Caki2 (cell line): ENCODE measurements at places on chromosomes 7 and 10. TPM values are rescaled to one million over a fixed set of nuclear protein-coding genes. Genes with fewer than 3 reads are reported as not detected.

GRCh38 chr7:99190359-99191009 lies 17.4 kb downstream of the KPNA7 start:
- DNase-seq = no peak

DNA sequence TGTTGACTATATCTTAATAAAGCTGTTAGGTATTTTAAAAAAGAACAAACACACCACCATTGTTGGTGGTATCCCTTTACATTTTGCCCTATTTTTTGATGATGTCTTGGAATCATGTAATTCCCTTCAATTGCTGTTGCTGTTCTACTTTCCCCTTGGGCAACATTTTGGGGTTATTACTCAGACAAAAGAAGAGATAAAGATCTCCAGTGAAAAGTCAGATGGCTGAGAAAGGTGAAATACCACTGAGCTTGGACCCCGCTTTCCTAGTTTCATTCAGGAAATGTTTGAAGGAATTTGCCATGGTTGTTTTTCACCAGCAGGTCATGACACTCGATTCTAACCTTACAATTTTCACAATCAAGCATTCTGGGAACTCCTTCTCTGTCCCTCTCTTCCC lies 84.6 kb downstream of the MACC1 start:
- no peak for DNase-seq

- DNase-seq = no peak
Measured at GRCh38 chr10:119235356-119235755, 28.0 kb downstream of the GRK5 start.

DNA sequence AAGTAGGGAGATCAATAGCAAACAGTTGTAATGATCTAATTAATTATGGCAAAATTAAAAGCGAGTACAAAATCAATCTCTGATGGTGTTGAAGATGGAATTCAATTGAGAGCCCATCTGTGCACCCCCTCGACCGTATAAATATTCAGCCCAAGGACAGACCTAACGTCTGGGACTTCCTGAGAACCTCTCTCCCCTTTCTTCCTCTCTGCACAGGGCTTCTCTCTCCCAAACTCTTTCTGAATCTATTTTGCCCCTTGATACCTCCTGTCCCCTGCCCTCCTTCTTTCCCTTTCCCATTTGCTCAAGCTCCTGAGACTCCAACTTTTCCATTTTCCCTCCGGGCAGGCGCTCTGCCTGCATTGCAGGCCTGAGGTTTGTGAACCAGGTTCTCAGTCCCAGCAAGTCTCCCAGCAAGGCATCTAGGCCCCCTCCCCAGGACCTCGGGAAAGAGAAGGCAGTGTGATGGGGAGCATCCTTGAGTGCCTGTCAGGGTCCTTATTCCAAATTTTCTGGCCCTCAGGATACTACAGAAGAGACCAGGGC lies 8.5 kb upstream of the PAX2 start:
- no peak for DNase-seq

GRCh38 chr7:22296916-22297315 lies 60.0 kb downstream of the RAPGEF5 start:
- no peak for DNase-seq

GRCh38 chr10:71757399-71757922 lies 15.9 kb downstream of the VSIR start:
- DNase-seq = no peak

DNA sequence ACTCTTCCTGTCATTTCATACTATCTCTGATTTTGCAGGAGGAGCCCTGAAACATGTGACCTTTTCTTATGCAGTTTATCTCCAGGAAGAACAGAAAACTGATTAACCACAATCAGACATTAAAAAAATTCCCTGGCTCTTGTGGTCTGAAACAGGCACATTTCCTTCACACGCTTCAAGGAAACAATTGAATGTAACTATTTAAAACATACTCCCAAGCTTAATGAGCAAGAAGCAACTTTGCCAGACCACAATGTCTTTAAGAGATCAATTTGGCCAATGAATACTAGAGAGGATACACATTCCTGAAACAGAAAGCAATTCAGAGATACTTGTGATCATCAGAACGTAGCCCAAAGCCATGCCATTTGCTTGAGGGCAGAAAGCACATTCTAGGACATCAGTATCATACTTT lies 65.8 kb downstream of the PIP4K2A start:
- peak; percentile 98 for DNase-seq

DNA sequence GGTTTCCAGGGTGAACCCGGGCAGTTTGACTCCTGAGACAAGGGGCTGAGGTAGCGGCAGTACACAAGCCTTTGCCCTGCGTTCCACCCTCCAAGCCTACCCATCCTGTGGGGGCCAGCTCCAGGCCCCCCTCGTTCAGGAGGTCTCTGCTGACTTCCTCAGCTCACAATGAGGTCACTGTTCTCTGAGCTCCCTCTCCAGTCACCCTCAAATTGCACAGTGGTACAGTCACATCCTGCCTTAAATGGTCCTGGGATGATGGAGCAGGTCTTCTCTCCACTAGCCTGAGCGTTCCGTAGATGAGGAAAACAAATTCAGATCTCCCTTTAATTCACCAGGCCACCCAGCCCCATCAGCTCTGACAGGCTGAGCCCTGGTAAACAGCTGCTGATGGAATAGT lies 90.2 kb downstream of the SH3PXD2A start:
- no peak for DNase-seq

DNA sequence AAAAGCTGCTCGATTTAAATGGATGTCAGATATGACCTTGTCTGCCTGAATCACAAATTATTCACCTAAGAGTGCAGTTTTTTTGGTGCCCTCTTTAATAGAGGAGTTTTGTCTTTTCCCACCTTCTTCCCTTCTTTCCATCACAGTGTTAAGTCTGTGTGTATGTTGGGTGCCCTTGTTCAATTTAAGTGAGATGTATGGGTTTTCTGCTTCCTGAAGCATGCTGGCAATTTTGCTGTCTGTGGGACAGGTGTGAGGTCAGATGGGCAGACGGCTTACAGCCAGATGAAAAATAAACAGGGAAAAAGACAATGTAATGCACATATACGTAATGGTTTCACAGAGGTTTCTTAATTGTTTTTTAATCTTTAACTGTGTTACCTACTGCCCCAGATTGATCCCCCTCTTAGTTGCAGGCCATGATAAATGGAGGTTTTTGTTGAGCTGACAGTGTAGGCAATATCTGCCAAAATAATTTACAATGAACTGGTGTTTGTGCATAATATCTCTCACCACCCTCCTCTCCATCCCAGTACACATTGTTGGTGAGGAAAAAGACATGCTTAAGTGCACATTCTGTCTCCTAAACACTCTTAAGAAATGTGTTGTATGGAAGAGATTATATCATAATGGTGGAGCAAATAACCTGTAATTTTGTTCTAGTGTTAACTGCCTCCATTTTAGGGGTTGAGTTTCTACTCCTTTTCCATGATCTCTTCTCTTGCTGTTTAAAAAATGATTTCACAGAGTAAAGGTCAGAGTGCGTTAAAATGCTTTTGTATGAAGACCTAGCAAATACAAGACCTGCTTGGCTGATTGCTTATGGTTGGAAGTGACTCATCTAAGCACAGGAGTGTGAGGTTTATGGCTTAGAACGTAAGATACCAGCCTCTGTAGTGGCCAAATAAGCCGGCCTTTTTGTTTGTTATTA lies 123.9 kb downstream of the LRRC4 start:
- DNase-seq = peak; percentile 68

GRCh38 chr10:88246675-88247074 lies 336.4 kb downstream of the RNLS start:
- DNase-seq = no peak

DNA sequence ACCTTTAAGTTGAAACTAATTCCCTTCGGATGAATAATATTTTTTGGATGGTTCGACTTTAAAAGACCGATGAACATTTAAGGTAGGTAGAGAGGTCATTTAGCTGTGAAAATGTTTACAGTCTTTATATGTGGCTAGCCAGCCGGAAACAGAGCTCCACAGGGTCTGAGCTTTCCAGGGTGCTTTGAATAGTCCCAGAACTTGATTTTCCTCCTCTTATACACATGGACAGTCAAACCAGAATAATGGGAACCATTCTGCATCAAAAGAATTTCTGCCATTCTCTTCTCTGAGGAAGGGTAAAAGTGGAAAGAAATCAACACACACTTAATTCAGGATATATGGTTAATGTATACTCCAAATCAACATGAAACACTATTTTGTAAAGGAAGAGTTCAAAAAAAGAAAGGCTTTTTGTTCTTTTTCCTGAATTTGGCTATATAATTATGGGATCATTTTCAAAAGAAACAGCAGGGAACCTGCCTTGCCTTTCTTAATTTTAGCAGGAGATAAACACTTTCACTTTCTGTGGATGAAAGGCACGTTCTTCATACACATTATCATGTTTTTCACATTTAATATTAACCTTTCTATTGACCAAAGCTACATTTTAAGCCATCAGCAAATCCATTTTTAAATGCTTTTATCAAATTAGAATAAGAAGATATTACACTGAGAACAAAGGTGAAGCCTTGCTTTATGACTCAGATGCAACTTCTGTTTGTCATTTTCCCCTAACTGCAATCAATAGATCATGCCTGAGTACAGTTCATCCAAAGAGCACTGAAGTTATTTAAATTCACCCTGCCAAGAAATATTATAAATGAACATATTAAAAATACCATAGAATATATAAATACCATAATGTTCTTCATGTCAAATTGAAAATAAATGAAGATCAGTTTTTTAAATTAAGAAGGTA lies 307.3 kb downstream of the THSD7A start:
- DNase-seq = peak; percentile 69

MYOZ1 gene
- total RNA-seq = not detected in 2 replicates

- DNase-seq = peak; percentile 31
Measured at GRCh38 chr10:66180581-66181318, 745.1 kb upstream of the LRRTM3 start.

CRHR2 gene
- not detected in 2 replicates for total RNA-seq

GRCh38 chr7:47649919-47650318 lies 68.0 kb upstream of the TNS3 start:
- no peak for DNase-seq

FGL2 gene
- total RNA-seq = not detected in 2 replicates
